ENCODE measurements at places on chromosomes 2 and 18.

- DNase-seq = no peak
Measured at GRCh38 chr2:237692601-237693290, 65.4 kb downstream of the LRRFIP1 start.

DNA sequence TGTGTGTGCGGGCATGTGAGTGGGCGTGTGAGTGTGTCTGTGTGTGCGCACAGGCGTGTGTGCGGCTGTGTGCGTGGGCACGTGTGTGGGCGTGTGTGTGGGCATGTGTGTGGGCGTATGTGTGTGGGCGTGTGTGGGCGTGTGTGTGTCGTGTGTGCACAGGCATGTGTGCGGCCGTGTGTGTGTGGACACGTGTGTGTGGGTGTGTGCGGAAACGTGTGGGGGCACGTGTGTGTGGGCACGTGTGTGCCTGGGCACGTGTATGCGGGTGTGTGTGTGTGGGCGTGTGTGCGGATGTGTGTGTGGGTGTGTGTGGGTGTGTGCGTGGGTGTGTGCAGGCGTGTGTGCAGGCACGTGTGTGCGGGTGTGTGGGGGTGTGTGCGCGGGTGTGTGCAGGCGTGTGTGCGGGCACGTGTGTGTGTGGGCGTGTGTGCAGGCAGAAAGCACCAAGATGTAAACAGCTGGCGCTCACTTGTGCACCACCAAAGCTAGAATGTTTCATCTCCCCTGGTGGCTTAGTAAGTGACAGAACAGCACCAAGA is 31.2 kb upstream of the ALKAL2 start:
- DNase-seq = no peak

DNA sequence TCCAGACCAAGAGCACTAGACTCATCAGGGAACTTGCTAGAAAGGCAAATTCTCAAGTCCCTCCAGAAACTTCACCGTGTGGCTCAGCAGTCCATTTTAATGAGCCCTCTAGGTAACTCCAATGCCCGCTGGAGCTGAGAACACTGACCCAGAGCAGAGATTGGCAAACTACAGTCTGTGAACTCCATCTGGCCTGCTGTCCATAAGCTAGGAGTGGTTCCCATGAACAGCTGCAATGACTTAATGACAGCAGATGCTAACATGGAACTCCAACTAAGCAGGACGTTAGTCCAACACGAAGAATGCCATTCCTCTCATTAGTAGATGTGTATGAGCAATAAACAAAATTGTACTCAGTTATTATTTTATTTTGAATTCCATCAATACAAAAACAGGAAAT is 371.9 kb downstream of the STK39 start:
- no peak for DNase-seq

GRCh38 chr18:24006712-24007313 is 7.7 kb upstream of the TTC39C start:
- no peak for DNase-seq

GRCh38 chr2:234670052-234670451 is 173.2 kb upstream of the ARL4C start:
- DNase-seq = no peak

GRCh38 chr2:100733391-100734187 is 86.3 kb upstream of the NPAS2 start:
- no peak for DNase-seq

- DNase-seq = no peak
Measured at GRCh38 chr2:160379399-160379798, 114.2 kb downstream of the RBMS1 start.

GRCh38 chr2:157245846-157246764 is 11.4 kb upstream of the GALNT5 start:
- DNase-seq = no peak

DNA sequence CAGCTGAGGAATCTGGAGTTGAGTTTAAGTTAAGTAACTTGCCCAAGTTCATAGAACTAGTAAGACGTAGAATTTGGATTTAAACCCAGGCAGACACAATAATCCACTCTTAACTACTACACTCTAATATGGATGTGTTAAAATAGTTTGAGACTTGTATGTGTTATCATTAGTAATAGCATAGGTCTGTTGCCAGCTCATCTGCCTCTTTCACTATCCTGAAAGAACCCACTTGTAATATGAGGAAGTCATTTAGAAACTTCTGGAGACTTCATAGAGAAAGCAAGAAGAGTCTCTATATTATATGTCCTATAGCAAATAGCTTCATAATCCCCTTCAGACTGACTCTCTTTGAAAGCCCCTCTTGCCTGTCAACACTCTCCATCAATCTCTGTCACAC is 43.0 kb upstream of the ACADL start:
- no peak for DNase-seq

DNA sequence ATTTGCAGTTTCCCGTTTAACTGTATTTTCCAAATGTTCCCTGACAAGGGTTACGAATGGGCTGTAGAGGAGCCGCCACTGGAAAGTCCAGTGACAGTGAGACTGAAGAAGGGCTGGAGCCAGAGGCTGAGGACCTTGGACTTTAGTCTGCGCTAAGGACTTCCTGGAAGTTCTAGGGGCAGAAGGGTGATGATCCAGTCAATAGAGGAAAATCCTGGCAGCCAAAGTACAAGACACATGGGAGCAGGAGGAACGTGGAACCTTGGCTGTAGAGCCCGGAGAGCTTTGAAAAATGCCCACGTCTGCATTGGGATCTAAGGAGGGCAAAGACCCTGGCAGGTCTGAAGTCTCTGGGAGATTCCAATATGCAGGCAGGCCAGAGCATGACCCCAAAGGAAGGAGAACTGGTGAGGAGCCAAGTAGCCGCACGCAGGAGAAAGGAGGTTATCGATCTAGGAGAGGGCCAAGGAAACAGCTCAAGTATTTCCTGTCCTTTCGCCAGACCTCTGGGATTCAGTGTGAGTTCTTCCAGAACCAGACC is 28.5 kb downstream of the MBP start:
- no peak for DNase-seq

DNA sequence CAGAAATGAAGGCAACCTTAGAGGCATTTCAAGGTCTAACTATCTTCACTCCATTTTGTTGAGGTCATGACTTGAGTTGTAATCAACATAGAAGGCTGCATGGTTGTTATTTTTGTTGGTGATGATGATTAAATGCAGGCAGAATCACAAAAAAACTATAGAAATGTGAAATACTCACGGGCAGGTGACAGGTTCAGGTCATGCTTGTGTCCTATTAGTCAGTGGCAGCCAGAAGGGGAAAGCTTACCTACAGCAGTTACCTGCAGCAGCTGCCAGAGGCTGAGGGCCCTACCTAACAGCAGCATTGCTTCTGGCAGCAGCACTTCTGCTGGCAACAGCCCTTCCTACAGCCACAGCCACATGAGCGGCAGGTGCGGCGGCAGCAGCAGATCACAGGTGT is 394 bp downstream of the SCYGR3 start:
- no peak for DNase-seq

DNA sequence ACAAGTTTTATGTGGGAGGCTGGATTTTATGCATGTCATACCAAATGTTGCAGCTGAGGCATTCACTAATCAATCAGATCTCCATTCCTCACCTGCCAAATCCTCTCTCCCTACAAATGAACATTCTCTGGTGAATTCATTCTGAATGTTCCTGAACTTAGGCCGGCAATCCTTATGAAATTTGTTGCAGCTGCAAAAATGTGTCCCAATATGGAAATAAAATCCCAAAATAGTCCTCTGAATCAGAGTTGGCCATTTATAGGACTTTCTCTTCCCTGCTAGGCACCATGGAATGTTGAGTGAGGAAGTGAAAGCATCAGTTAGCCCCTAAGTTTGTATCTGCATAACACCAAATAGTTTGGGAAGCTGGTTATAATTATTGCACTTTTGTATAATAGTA is 25.6 kb downstream of the GCA start:
- DNase-seq = no peak

GRCh38 chr2:37477921-37478320 is 133.5 kb downstream of the QPCT start:
- no peak for DNase-seq

- no peak for DNase-seq
Measured at GRCh38 chr2:233289648-233290047, 18.0 kb upstream of the SAG start.

DNA sequence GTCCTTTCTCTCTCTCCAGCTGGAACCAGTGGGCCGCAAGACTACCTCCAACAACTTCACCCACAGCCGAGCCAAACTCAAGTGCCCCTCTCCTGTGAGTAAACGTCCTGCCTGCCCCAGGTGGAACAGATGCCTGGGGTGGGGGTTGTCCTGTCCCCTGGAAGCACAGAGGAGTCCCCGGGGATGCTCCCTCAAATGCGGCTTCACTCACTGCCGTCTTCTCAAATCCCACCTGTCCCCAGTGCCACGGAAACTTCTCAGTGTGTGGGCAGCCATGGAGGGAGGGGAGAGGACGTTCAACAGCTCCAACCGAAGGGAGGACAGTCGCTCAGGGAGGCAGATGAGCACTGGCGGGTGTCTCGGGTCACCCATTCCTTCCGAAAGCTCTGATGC is 110.7 kb upstream of the PPP1CB start:
- DNase-seq = no peak

GRCh38 chr2:71082402-71083252 is 14.2 kb downstream of the NAGK start:
- no peak for DNase-seq

DNA sequence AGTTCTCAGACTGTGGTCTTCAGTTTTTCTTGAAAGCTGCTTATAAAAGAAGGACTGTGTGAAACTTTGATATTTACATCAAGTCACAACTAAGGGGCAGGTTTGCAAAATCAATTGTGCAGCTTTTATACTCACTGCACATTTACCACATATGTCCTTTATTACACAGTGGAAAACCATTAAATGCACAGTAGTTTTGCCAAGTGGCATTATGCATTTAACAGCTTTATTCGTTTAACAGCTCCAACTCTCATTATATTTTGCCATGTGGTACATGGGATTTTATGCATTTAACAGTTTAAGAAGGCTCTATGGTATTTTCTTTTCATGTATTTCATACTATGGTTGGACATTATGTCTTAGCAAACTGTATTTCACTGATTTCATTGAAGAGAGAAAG is 135.6 kb downstream of the SATB2 start:
- no peak for DNase-seq

DNA sequence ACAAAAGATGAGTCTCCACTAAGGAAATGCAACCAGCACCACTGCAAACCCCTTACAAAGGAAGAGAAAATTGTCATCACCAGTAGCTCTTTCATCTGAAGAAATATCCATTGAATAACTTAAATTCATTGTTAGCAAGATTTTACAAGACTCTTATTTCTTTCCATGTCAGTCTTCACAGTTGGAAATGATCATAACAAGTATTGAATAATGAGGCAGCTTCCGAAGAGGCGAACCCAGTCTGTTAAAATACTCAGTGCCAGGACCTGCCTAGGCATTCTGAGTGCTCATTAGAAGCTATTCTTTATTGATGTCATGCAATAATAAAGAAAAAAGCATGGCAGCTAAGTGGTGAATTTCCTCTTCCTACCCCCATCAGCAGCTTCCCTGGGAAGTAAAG is 33.5 kb downstream of the NOSTRIN start:
- DNase-seq = no peak

GRCh38 chr2:187129306-187129705 is 280.3 kb upstream of the ZSWIM2 start:
- no peak for DNase-seq

GRCh38 chr2:239391286-239392071 is 9.3 kb downstream of the HDAC4 start:
- no peak for DNase-seq

DNA sequence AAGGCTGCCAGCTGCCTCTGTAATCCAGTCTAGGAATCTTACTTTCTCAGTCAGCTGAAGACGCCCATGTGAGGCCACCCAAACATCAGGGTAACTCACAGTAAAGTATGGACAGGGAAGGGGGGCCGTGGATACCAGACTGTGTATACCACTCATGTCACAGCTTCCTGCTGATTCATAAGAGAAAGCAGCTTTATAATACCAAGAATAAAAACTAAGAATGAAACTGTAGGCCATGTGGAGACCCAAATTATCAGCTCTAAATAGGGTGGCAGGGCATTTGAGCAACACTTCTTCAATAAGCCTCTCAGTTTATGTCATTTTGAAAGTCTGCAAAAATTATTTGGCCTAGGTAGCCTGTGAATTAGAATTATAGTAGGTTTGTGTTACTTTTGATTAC is 115.0 kb upstream of the CDCA7 start:
- DNase-seq = no peak

- DNase-seq = no peak
Measured at GRCh38 chr2:230906471-230907230, 18.4 kb downstream of the GPR55 start.

- DNase-seq = no peak
Measured at GRCh38 chr18:2850816-2851215, 4.0 kb downstream of the EMILIN2 start.

DNA sequence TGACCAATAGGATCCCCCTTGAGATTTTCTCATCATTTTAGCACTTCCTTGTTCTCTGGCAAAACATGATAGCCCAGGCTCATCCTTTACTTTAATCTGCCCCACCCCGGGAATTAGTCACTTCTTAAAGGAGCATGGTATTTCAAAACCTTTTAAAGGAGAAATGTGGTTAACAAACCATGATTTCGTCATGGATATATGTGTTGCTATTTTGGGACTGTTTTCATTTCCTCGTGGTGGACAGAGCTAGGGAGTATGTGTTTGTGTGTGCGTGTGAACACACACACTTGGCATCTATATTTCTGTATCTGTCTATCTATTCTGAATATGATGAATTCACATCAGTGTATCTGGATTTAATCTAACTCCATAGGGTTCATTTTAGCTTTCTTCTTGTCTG is 128.1 kb downstream of the BIRC6 start:
- DNase-seq = no peak

DNA sequence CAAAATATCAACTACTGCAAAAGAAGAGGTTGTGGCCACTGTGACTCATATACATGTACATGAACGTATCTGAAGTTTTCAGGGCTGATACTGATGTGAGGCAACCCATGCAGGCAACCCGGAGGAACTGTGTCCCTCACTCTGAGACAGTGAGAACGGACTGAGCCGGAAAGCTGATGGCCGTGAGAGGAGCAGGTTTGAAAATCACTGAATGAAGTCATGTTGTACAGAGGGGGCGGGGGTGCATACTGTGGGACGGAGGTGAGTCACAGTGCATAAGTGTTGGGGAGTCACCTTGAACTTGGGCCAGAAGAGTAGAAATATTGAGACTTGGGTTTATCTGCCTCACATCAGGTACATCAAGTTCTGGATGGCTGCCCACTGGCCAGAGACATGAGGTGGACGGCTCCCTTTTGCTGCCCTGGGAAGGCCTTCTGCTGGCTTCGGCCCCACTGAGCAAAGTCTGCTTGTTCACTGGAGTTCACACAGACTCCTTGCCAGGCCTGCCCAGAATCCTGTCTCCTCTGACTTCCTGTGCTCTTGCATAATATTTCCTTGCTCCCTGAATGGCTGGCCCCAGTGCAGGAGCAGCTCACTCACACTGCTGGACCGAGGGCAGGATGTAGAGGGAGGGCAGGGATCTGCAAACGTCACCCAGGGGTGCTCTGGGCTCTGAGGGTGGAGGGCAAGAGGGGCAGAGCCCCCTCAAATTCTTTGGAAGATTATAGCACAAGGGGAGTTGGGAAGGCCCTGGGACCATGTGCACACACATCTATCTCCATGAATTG is 18.1 kb downstream of the EPAS1 start:
- DNase-seq = no peak

GRCh38 chr2:108547606-108548005 is 13.3 kb downstream of the LIMS1 start:
- no peak for DNase-seq

GRCh38 chr2:202278944-202279343 is 13.4 kb downstream of the NOP58 start:
- DNase-seq = no peak

Measured in MM.1S (cell line).